ENCODE measurements at places on chromosomes 6 and 20.

GRCh38 chr20:58596244-58596643, 54.8 kb upstream of the STX16 start:
- no peak for DNase-seq

DNA sequence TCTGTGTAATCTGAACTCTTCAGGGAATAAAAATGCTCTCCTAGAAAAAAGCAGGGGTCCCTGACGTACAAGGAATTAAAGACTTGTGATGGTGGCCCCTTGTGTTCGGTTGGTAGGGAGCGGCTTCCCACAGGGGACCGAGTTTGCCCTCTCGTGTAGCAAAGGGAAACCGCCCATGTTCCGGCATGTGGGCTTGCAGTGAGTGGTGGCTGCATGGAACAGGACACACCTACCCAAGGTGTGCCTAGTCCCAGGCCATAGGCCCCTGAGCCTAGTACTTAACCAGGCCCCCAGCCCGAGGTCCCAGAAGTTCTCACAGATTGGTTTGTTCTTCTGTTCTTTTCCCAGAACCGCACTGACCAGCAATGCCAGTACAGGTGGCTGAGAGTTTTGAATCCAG, 15.5 kb downstream of the MYBL2 start:
- no peak for DNase-seq

DNA sequence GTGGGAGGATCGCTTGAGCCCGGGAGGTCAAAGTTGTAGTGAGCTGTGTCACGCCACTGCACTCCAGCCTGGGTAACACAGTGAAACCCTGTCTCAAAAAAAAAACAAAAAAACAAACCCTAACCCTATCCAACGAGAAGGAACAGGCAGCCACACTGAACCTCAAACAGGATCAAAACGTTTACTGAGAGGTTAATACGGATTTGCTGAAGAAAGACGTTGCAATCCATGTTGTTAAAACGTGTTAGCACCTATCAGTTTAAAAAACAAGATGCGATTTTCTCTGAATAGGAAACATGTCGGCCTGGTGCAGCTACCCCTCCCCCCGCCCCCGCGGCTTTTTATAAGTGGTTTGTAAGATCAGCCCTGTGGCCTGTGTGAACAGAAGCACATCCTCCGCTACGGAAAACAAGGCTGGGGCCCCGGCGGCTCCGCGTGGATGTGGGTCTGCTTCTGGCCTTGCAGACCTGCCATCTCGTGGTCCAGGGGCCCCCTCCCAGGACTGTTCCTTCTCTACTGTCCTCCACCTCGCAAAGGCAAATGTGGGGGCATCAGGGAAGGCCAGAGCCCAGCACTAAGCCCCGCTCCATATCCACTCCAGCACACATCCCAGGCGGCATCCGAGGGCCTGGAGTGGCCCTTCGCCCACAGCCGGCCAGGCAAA, 11.4 kb downstream of the SLC2A4RG start:
- DNase-seq: peak; percentile 85

DNA sequence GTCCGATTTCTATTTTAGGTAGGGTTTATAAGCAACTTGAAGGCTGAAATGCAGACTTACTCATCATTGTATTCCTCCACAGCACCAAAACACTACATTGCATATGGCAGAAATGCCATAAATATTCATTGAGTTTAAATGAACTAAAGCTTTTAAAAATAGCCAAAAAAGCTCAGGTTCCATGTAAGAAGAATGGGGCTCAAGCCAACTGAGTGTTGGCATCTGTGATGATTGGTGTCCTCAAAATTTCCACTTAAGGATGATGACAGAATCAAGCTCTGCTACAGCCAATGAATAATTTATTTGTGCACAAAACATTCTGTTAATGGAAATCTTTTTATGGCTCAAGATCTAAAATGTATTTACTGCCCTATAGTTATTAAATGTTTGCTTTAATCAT, 115.4 kb downstream of the HIVEP2 start:
- no peak for DNase-seq

GRCh38 chr6:107713563-107713962, 110.5 kb downstream of the SCML4 start:
- DNase-seq: no peak

GRCh38 chr20:46622165-46622564, 29.1 kb downstream of the SLC13A3 start:
- no peak for DNase-seq

GRCh38 chr6:126232671-126233070, 107.2 kb upstream of the CENPW start:
- DNase-seq: no peak

DNA sequence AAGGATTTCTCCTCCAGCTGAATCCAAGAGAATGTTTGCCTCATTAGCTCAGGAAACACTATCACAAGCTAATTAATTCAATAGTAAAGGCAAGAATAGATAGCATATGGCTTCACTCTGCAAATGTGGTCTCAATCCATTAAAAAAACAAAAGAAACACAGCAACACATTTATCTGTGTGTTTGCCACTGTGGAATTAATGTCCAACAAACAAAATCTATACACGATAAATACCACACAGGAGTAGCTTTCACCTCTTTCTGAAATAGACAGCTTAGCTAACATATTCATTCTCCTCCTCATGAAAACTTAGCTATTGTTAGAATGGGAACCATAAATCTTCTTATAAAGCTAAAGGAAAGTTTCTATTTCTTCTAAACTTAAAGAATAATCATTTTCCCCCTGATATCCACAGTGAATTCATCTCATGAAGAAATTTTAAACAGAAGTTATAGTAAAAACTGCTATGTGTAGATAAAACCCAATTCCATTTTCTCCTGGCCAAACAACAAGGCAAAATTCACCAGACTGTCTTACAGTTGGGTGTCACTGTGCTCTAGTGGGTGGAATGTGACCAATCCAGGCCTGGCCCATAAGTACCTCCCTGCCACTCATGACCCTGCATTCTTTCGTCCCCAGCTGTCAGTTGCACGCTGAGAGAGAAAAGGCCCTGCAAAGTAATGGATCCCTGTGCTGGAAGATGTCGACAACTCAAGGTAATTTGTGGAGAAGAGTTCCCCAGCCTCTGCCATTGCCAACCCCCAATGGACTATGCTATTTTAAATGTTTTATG, 92.9 kb upstream of the NRSN1 start:
- no peak for DNase-seq

DNA sequence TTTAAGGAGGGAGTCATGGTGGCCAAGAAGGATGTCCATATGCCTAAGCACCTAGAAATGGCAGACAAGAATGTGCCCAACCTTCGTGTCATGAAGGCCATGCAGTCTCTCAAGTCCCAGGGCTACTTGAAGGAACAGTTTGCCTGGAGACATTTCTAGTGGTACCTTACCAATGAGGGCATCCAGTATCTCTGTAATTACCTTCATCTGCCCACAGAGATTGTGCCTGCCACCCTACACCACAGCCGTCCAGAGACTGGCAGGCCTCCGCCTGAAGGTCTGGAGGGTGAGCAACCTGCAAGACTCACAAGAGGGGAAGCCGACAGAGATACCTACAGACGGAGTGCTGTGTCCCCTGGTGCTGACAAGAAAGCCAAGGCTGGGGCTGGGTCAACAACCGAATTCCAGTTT, 115.0 kb downstream of the HFE start:
- DNase-seq: no peak

All from activated effector memory CD4-positive, alpha-beta T cell treated with anti-CD3 and anti-CD28 coated beads, Interleukin-2, amount 50 U/mL, for 16 hours (primary cell).